MM.1S (cell line): ENCODE measurements at places on chromosomes 7 and 10.
A peak's percentile ranks its signal among the peaks of the same experiment; 100 is the strongest.

- no peaks in the 10 kb centered on the region for H3K27me3 ChIP-seq
- H3K27ac ChIP-seq = no peak overlapping the region
- H3K36me3 ChIP-seq = no peaks in the 10 kb centered on the region
- no peaks in the 10 kb centered on the region for H3K4me1 ChIP-seq
Measured at GRCh38 chr10:89523274-89523673, 12.1 kb downstream of the SLC16A12 start.

GRCh38 chr10:26173837-26174236 is 42.7 kb upstream of the GAD2 start:
- no peaks in the 10 kb centered on the region for H3K4me1 ChIP-seq
- no peak overlapping the region for H3K27ac ChIP-seq
- H3K4me3 ChIP-seq = no peak overlapping the region
- DNase-seq = no peak

DNA sequence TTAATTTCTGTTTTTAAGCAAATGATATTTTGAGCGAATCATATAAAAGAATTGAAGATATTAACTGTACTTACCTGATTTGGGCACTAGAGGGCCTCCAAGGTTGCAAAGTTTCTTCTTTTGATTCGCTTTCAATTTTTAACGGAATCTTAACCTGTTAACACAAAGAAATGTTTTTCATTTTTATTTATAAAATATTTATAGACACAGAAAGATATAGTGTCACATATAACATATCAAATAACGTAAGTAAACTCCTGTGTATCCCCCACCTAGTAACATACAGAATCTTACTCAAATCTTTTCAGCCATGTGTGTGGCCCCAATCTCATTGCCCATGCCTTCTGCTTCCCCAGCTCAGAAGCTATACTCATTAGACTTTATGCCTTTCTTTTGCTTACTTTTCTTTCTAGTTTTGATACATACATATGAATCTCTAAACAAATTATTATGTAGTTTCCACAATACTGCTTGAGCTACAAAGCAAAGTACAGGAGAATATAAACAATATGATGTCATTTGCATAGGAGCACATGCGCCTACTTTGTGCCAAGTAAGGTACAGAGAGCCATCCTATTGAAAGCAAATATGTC is 49.5 kb upstream of the ZPBP start:
- no peaks in the 10 kb centered on the region for H3K36me3 ChIP-seq
- H3K4me1 ChIP-seq = no peaks in the 10 kb centered on the region
- H3K4me3 ChIP-seq = no peak overlapping the region; the same call in 1 of the 2 replicates
- DNase-seq = peak; percentile 45
- no peak overlapping the region for H3K27ac ChIP-seq

- DNase-seq = no peak
- H3K27ac ChIP-seq = no peak overlapping the region
- no peak overlapping the region for H3K4me3 ChIP-seq
- H3K36me3 ChIP-seq = no peaks in the 10 kb centered on the region
- H3K27me3 ChIP-seq = peaks cover 95% of the 10 kb centered on the region
Measured at GRCh38 chr7:101066141-101066832, 19.0 kb upstream of the TRIM56 start.
